ENCODE measurements at places on chromosomes 16 and 17.

GRCh38 chr17:2090804-2091534, 36.1 kb downstream of the HIC1 start:
- no peak for DNase-seq

GRCh38 chr17:30947796-30948195, 23.0 kb upstream of the RNF135 start:
- no peak for DNase-seq

- DNase-seq, result no peak
Observed at GRCh38 chr17:78805301-78805700, 23.2 kb upstream of the CYTH1 start.

- DNase-seq, result no peak
Observed at GRCh38 chr16:88099563-88099890, 148.3 kb downstream of the BANP start.

DNA sequence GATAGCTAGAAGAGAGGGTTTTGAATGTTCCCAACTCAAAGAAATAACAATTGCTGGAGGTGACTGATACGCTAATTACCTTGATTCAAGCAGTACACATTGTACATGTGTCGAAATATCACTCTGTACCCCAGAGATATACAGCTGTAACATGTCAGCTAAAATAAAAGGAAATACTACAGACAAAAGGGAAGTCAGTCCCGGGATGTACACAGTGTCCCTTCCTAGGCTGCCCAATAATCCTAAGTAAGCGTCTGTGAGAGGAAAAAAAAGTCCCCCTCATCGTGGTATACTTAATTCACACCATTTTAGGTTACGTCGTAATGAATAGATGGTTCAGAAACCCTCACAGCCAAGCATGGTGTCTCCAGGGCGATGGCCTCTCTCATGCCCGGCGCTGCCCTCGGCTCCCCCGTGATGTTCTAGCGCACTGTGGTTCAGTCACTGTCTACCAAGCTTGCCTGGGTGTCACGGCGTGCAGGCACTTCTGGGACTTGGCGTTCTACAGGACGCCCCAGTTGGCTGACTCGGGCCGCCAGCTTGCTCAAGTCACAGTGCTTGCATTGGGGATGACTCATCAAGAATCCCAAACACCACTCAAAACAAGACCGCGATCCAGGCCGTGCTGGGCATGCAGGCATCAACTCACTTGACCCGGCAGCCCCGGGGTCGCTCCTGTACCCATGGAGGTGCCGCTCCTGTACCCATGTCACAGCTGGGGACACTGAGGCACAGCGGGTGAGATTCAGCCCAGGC, 27.6 kb downstream of the CCDC40 start:
- DNase-seq, result no peak

DNA sequence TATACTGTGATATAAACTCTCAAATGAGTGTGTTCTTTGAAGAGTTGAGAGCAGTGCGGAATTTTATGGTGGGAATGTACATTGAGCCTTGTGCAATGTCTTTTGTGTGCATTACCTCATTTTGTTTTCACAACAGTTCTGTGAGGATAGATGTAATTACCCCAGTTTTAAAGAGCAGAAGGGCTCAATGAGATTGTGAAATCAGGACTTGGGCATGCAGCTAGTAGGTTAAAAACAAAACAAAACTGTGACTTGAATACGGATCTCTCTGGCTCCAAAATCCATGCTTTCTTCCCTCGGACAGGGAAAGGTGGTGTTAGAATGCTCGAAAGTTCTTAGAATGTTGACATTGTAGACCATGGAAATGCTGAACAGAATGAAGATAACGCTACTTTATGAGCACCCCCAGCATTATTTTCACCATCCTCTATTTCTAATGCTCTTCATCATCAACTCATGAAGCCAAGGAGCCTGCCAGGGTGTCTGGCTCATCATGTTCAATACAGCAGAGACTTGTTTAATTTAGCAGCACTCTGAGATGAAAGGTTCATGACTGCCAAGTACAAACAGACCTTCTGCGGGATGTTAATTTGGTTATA, 17.1 kb downstream of the MRTFB start:
- DNase-seq, result no peak

DNA sequence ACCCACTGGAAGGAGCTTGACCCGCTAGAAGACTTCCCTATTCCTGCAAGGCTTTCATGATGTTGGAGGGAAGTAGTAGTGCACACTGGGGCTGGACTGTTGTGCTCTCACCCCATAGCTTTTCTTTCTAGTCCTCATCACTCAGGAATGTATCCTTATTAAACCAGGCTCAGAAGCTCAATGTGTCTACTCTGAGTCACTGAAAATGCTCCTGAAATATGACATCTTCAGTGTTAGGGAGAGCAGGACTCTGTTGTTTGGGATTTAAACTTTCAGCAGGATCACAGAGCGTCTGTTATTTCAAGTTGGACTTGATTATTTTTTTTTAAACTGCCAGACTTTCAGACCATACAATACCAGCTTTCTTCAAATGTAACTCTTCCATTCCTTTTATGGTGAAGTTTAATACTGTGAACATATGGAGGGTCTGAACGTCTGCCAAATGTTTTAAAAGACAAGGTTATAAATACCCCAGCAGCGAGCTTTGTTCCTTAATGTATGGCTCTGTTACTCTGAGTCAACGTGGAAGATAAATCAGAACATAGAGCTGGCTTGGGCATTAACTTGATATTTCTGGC, 257.5 kb downstream of the CDH11 start:
- no peak for DNase-seq

GRCh38 chr16:75027520-75028300, 28.9 kb downstream of the ZNRF1 start:
- DNase-seq, result no peak

GRCh38 chr17:70195091-70195490, 25.8 kb downstream of the KCNJ2 start:
- DNase-seq, result no peak

DNA sequence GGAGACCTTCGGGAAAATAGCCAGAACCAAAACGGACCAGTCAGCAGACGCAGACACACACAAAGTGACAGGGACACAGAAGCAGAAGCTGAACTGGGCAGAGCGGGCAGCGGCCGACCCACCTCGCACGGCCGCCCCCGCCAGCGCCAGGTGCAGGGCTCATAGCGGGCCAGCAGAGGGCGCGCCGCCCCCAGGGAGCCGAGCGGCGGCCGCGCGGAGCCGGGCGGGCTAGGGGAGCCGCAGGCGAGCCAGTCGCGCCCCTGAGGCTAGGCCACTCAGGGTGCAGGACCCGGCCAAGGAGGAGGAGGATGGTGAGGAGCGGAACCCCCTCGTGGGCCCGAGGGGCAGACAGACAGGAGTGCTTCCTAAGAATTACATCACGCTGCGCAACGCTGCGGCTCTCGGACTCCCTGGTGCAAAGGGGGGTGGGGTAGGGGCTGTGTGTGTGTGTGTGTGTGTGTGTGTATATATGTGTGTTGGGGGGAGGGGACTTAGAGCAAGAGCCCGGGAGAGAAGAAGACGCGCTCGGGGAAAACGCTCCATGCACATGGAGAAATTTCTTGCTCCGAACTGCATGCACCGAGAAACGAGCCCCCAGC, 913 bp upstream of the NOG start:
- peak; percentile 15 for DNase-seq

GRCh38 chr17:72165192-72165866, 44.5 kb downstream of the SOX9 start:
- DNase-seq, result no peak

GRCh38 chr16:86764551-86764950, 186.2 kb downstream of the FOXL1 start:
- no peak for DNase-seq

- DNase-seq, result no peak
Observed at GRCh38 chr17:58913971-58914769, 158.5 kb downstream of the PPM1E start.

- DNase-seq, result no peak
Observed at GRCh38 chr17:55588446-55589242, 77.4 kb upstream of the SMIM36 start.

DNA sequence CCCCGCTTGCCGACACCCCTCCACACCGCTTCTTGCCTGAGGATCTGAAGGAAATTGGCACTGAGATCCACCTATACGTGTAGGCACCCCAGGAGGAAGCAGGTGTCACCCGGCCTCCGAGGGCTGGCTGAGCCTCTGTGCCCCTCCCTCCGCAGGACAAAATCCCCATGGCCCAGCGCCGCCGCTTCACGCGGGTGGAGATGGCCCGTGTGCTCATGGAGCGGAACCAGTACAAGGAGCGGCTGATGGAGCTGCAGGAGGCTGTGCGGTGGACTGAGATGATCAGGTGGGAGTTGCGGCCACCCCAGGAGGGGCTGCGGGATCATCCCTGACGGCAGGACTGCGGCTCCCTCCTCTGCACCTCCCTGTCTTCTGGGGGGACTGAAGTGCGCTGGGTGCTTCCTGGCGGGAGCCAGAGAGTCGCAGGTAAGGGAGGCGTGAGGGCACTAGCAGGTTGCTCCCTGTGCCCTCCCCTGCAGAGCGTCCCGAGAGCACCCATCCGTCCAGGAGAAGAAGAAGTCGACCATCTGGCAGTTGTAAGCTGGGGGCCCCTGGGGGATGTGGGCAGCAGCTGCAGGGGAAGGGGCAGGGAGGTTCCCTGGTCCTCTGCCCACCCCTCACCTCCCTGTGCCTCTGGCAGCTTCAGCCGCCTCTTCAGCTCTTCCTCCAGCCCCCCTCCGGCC, 9.0 kb downstream of the NME3 start:
- DNase-seq, result no peak

GRCh38 chr17:77458202-77459017, 317.6 kb downstream of the SEC14L1 start:
- no peak for DNase-seq

- DNase-seq, result no peak
Observed at GRCh38 chr17:32388613-32389459, 38.9 kb downstream of the ZNF207 start.

- no peak for DNase-seq
Observed at GRCh38 chr16:10300905-10301304, 85.0 kb upstream of the ATF7IP2 start.

DNA sequence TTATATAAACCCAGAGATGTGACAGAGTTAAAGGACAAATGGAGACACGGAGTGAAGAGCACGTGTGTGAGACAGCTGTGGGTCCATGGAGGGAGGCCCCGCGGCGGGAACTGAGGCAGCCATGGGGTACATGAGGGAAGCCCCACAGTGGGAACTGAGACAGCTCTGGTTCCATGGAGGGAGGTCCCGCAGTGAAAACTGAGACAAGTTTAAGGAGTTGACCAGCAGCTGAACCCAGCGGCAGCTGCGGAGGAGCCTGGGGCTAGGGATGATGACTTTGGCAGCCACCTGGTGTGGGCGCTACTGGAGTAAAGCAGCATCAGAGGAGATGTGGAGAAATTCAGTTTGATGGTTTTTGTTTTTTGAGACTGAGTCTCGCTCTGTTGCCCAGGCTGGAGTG, 185.1 kb downstream of the RPTOR start:
- no peak for DNase-seq

GRCh38 chr16:12403746-12404658, 399.7 kb downstream of the CPPED1 start:
- no peak for DNase-seq

DNA sequence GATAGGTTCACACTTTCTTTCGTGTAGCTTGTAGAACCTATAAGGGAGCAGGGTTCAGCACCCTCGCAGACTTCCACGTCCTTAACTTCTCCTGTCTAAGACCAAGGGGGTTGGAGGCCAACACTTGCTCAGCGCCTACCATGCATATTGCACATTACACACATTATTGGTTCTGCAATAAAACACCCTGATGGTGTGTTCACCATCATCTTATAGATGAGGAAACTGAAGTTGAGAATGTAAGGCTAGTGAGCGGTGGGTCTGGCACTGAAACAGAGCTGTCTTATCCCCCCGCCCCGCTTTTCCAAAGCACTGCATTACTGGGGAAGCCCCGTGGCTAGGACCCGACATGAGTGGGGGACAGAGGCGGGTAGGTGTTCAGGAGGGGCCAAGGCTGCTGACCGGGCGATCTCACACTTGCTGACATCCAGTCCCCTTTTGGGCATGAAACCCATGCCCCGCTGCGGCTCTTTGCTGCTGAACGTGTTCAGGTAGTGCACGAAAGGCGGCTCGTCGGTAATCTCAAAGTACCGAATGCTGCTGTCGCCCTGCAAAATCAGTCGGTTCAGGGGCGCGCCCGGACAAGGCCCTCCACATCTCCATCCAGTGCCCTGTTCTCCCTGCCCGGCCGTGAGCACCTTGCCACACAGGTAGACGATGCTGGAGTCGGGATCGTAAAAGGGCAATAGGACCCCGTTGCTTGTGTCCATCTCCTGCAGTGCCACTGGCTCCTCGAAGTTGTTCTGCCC, 6.2 kb downstream of the CORO6 start:
- no peak for DNase-seq

DNA sequence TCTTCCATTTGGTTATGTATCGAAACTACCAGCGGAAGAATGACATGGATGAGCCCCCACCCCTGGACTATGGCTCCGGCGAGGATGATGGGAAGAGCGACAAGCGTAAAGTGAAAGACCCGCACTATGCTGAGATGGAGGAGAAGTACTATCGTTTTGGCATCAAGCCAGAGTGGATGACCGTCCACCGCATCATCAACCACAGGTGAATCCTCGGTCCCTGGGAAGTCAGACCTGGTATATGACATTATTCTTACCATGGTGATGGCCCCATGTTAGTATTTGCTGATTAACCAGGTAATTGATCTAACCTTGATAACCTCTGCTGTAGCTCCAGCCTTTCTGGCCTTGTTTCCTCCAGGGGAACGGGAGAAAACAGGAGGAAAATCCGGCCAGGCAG, 8.5 kb downstream of the CHD3 start:
- DNase-seq, result no peak

DNA sequence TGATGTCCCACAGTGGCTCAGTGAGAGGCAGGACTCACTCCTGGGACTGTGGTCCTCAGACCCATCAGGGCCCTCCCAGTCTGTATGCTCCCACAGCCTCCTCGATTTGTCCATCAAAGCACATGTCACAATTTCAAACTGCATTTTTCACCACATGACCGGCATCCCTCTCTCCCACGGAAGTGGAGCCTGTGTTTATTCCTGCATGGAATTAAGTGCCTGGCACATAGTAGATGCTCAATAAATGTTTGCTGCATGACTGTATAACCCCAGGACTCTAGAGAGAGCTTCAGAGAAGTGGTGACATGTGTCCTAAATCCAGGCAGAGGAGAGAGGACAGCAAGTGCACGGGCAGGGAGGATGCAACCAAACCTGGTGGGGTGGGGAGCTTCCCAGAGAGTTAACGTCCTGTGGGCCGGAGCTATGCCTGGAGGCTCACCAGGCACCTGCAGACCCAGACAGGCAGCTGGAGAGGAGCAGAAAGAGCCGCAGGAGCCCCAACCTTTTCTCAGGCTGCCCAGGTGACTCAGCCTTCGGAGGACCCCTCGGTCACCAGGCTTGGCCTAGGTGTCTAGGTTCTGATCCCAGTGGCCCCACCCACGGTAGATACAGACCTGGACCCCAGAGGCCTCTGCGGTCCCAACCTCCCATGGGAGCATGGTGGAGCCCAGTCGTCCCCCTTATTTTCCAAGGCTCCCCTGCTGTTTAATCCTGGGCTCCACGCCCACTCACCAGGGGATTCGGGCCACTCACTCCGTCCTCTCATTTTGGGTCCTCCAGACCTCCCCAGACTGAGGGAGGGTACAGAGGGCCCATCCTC, 5.8 kb downstream of the CDH5 start:
- no peak for DNase-seq

Measured in AML-193 (cell line).